ENCODE measurements at places on chromosomes 6 and 20.
A peak's percentile ranks its signal among the peaks of the same experiment; 100 is the strongest.

GRCh38 chr6:123604067-123604466 is 32.7 kb downstream of the TRDN start:
- H3K4me1 ChIP-seq: no peaks in the 10 kb centered on the region
- no peak overlapping the region for H3K4me3 ChIP-seq
- H3K36me3 ChIP-seq: no peaks in the 10 kb centered on the region
- no peaks in the 10 kb centered on the region for H3K27me3 ChIP-seq

DNA sequence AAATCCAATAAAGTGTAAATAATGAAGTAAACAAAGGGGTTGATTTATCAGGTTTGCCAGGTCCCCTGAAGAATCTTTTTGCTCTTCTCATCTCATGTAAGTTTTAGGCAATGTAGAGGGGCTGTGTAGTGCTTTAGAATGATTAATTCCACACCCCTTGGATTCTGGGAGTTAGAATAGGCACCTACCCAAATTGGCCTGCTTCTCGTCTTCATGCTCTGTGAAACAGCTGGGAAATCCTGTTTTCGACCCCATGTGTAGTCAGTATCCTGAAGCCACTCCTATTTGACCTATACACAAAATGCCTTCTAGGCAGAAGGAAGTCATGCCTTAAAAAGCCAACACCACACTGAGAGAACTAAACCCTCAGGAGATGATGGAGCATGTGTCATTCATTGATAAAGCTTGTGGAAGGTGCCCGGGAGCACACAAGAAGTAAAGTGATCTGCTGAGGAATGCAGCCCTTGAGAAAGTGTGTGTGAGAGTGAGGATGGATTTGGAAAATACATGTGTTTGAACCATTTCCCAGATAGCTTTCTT is 170.9 kb downstream of the KLHL32 start:
- no peaks in the 10 kb centered on the region for H3K4me1 ChIP-seq
- no peak overlapping the region for H3K27ac ChIP-seq
- DNase-seq: no peak
- H3K4me3 ChIP-seq: no peak overlapping the region
- H3K36me3 ChIP-seq: no peaks in the 10 kb centered on the region

DNA sequence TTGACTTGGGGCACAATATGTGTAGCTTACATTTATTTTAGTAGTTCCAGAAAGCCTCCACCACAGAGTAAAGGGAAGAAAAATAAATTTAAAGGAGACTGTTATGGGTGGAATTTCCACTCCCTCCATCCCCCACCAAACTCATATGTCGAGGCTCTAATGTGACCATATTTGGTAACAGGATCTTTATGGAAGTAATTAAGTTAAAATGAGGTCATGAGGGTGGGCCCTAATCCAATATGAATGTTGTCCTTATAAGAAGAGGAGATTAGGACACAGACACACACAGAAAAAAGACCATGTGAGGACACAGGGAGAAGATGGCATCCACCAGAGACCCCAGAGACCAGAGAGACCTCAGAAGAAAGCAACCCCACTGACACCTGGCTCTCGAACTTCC is 189.7 kb downstream of the EDN1 start:
- no peaks in the 10 kb centered on the region for H3K27me3 ChIP-seq
- no peak overlapping the region for H3K4me3 ChIP-seq
- no peaks in the 10 kb centered on the region for H3K36me3 ChIP-seq
- no peak overlapping the region for H3K27ac ChIP-seq
- DNase-seq: no peak

DNA sequence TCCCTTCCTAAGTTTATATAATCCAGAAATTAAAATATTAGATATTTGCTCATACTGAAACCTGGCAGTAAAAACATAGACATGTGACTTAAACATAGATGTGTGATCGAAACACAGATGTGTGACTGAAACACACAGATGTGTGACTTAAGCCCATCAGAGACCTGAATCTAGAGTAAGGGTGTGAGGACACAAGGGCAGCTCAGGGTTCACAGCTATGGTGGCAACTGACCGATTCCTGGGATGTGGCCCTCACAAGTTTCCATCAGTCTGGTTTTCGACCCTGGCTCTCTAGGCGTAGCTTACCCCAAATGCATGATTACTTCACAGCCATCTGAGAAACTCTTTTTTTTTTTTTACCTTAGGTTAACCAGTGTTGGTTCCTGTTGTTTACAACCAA is 137.0 kb downstream of the NRN1 start:
- no peaks in the 10 kb centered on the region for H3K27me3 ChIP-seq
- H3K4me1 ChIP-seq: peaks cover 6% of the 10 kb centered on the region
- H3K27ac ChIP-seq: no peak overlapping the region
- H3K4me3 ChIP-seq: no peak overlapping the region
- no peaks in the 10 kb centered on the region for H3K36me3 ChIP-seq

- peaks cover 35% of the 10 kb centered on the region for H3K4me1 ChIP-seq
- no peak overlapping the region for H3K4me3 ChIP-seq
- peaks cover 52% of the 10 kb centered on the region for H3K27me3 ChIP-seq
- no peak overlapping the region for H3K27ac ChIP-seq
These were observed 4.8 kb downstream of the HELZ2 start for GRCh38 chr20:63568986-63569949.

DNA sequence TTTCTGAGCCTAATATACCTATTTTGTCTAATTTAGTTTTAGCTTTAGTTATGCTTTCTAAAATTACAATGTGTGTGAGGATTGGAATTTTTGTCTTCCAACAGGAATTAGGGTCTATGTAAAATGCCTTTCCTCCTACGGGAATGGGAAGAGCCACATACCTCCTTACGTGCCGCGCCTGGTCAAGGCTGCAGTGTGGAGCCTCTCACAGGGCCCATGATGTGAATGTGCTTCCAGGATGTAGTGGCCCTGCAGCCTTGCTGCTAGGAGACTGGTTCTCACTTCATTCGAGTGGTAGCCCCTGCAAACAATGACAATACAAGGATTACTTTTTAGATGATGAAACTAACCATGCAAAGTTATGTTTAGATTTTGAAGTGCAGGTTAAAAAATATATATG is 110.2 kb downstream of the SOBP start:
- no peak for DNase-seq
- no peaks in the 10 kb centered on the region for H3K36me3 ChIP-seq
- H3K27me3 ChIP-seq: no peaks in the 10 kb centered on the region
- H3K27ac ChIP-seq: no peak overlapping the region
- H3K4me1 ChIP-seq: no peaks in the 10 kb centered on the region

- no peak overlapping the region for H3K4me3 ChIP-seq
- H3K27me3 ChIP-seq: no peaks in the 10 kb centered on the region
- no peaks in the 10 kb centered on the region for H3K4me1 ChIP-seq
- no peak for DNase-seq
- H3K36me3 ChIP-seq: no peaks in the 10 kb centered on the region
- H3K27ac ChIP-seq: no peak overlapping the region
These were observed 17.9 kb upstream of the GFOD1 start for GRCh38 chr6:13505345-13505734.

GRCh38 chr6:122717350-122717749 is 62.2 kb upstream of the FABP7 start:
- H3K27ac ChIP-seq: no peak overlapping the region
- H3K27me3 ChIP-seq: no peaks in the 10 kb centered on the region
- H3K4me1 ChIP-seq: peaks cover 46% of the 10 kb centered on the region
- no peaks in the 10 kb centered on the region for H3K36me3 ChIP-seq

GRCh38 chr6:109304284-109305015 is 77.8 kb downstream of the CD164 start:
- peak overlapping the region; percentile 2 for H3K4me3 ChIP-seq
- H3K4me1 ChIP-seq: peaks cover 79% of the 10 kb centered on the region
- no peaks in the 10 kb centered on the region for H3K36me3 ChIP-seq
- DNase-seq: peak; percentile 95
- H3K27ac ChIP-seq: peak overlapping the region; percentile 78
- H3K27me3 ChIP-seq: no peaks in the 10 kb centered on the region

- H3K27me3 ChIP-seq: no peaks in the 10 kb centered on the region
- no peaks in the 10 kb centered on the region for H3K4me1 ChIP-seq
- H3K4me3 ChIP-seq: no peak overlapping the region
- no peaks in the 10 kb centered on the region for H3K36me3 ChIP-seq
These were observed 32.4 kb upstream of the FAM184A start for GRCh38 chr6:119110601-119111548.

DNA sequence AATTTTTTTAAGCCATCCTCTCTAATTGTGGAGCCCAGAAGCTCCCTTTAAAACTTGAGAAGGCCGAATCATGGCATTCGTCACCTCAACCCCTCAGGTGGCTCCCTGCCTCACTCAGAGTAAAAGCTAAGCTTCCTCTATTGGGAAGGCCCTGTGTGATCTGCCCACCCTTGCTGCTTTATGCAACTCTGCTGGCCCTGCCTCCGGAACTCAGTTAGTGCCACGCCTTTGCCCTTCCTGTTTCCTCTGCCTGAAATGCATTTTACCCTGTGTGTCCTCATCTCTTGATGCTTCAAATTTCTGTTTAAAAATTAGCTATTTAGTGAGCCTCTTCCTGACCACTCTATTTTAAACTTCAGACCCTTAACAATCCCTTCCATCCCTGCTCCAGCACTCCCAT is 5.7 kb downstream of the PACRG start:
- no peaks in the 10 kb centered on the region for H3K36me3 ChIP-seq
- H3K27me3 ChIP-seq: no peaks in the 10 kb centered on the region
- no peak overlapping the region for H3K27ac ChIP-seq
- H3K4me3 ChIP-seq: no peak overlapping the region
- no peaks in the 10 kb centered on the region for H3K4me1 ChIP-seq

GRCh38 chr6:44837255-44837654 is 449.7 kb downstream of the CDC5L start:
- no peaks in the 10 kb centered on the region for H3K4me1 ChIP-seq
- no peaks in the 10 kb centered on the region for H3K36me3 ChIP-seq
- H3K4me3 ChIP-seq: no peak overlapping the region
- H3K27me3 ChIP-seq: no peaks in the 10 kb centered on the region
- DNase-seq: no peak

DNA sequence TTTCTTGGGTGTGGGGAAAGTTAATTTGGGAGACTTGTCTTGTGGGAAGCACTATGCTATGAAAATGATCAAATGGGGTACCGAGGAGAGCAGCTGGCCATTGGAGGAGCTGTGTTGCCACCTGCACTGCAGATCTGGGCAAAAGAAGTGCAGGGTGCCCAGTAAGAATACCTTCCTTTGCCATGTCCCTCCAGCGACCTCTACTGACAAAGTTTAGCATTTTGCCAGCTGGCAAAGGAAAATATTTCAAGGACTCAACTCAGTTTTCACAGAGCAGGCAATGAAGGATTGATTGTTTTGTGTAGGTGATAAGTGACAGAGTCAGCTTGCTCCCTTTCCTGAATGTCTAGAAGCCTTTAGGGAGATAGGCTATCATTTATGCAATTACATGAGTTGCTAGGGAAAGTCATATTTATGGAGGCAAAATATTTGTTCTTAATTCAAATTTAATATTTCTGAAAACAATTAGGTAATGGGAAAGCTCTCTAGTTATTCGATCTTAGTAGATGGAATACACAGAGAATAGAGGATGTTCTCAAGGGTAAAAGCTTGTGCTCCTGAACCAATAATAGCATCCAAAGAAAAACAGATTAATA is 118.4 kb downstream of the FARS2 start:
- H3K4me1 ChIP-seq: no peaks in the 10 kb centered on the region
- H3K27ac ChIP-seq: no peak overlapping the region
- DNase-seq: peak; percentile 14
- no peaks in the 10 kb centered on the region for H3K27me3 ChIP-seq
- no peaks in the 10 kb centered on the region for H3K36me3 ChIP-seq
- H3K4me3 ChIP-seq: no peak overlapping the region

DNA sequence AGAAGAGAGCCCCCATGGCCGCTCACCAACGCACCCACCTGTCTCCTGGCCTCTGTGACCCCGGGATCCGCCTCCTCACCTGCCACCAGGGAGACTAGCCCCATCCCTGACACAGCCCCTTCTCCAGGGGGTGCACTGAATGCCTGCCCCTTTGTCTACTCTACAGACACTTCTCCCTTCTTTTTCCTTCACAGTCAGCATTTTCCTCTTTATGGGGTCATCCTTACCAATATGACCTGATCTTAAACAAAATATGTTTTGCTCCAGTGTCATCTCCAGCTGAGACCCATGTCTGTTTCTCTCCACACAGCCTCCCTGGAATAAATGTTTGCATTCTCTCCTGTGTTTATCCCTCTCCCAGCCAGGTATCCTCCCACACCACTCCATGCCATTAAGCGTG is 14.6 kb upstream of the CCR6 start:
- no peaks in the 10 kb centered on the region for H3K27me3 ChIP-seq
- H3K4me3 ChIP-seq: no peak overlapping the region
- DNase-seq: no peak
- no peak overlapping the region for H3K27ac ChIP-seq
- peaks cover 6% of the 10 kb centered on the region for H3K4me1 ChIP-seq
- no peaks in the 10 kb centered on the region for H3K36me3 ChIP-seq

Measured in common myeloid progenitor, CD34-positive (primary cell).